ENCODE measurements at places on chromosomes 5 and 9. TPM values are rescaled to one million over a fixed set of nuclear protein-coding genes. Genes with fewer than 3 reads are reported as not detected.

Gene IL13
- not detected for total RNA-seq

Gene TPPP
- total RNA-seq, result 26.7 TPM

Gene RASGEF1C
- 0.59 TPM for total RNA-seq

Gene ZNF483
- total RNA-seq, result 10.8 TPM

Gene TPRN
- total RNA-seq, result 7.9 TPM

Gene SEMA6A
- total RNA-seq, result 4.7 TPM

Gene TOR2A
- 3.1 TPM for total RNA-seq

Gene GRM6
- total RNA-seq, result not detected

Gene MZB1
- 1.8 TPM for total RNA-seq

Gene DND1
- total RNA-seq, result 0.58 TPM

Gene GLRA1
- not detected for total RNA-seq

Gene ZDHHC11B
- 17.0 TPM for total RNA-seq

Gene AGXT2
- total RNA-seq, result not detected

Gene CERT1
- 26.1 TPM for total RNA-seq

Gene SPATA6L
- total RNA-seq, result 1.4 TPM

Gene SPATA31A3
- not detected for total RNA-seq

Gene ROPN1L
- 1.5 TPM for total RNA-seq

Gene ENDOG
- 47.6 TPM for total RNA-seq

Gene LHX3
- total RNA-seq, result not detected

Gene PAIP1
- 103 TPM for total RNA-seq

Gene GFI1B
- 0.32 TPM for total RNA-seq

Gene IFNA21
- total RNA-seq, result not detected

Gene NXNL2
- not detected for total RNA-seq

Gene SPEF2
- total RNA-seq, result 4.0 TPM

Gene FOXD4L4
- not detected for total RNA-seq

Gene TMEM250
- 25.5 TPM for total RNA-seq

Gene TSSK1B
- not detected for total RNA-seq

Gene ZBED3
- 10.9 TPM for total RNA-seq

Gene SLC36A1
- total RNA-seq, result 4.5 TPM

Gene DIPK1B
- total RNA-seq, result 34.2 TPM

Gene CDC26
- 29.0 TPM for total RNA-seq

Gene IER5L
- total RNA-seq, result 8.7 TPM

Gene RMI1
- 5.6 TPM for total RNA-seq

Gene MYO10
- total RNA-seq, result 2.4 TPM

Gene RFESD
- 5.0 TPM for total RNA-seq

Gene GPR21
- 1.0 TPM for total RNA-seq

Gene HAND1
- 2.4 TPM for total RNA-seq

Gene ZNF608
- 42.6 TPM for total RNA-seq

Gene SLC34A1
- not detected for total RNA-seq

Gene SOWAHA
- not detected for total RNA-seq

Gene LMNB1
- 1.8 TPM for total RNA-seq

Gene COL23A1
- 5.5 TPM for total RNA-seq

Gene NIPAL4
- total RNA-seq, result 0.24 TPM

Gene NDUFAF2
- 32.0 TPM for total RNA-seq

Gene NRG2
- total RNA-seq, result 1.8 TPM

Gene RMND5B
- 41.7 TPM for total RNA-seq

Gene SPATA31D4
- not detected for total RNA-seq

Gene FGF18
- 1.3 TPM for total RNA-seq

Gene ZFP62
- 20.1 TPM for total RNA-seq

Gene LHX6
- 1.3 TPM for total RNA-seq

Gene TMEM215
- 0.11 TPM for total RNA-seq
